Fibroblast of skin of right biceps (primary cell): ENCODE measurements at places on chromosomes 11 and 22.
A peak's percentile ranks its signal among the peaks of the same experiment; 100 is the strongest.

GRCh38 chr11:66958956-66959274, 732 bp upstream of the PC start:
- no peak for DNase-seq

DNA sequence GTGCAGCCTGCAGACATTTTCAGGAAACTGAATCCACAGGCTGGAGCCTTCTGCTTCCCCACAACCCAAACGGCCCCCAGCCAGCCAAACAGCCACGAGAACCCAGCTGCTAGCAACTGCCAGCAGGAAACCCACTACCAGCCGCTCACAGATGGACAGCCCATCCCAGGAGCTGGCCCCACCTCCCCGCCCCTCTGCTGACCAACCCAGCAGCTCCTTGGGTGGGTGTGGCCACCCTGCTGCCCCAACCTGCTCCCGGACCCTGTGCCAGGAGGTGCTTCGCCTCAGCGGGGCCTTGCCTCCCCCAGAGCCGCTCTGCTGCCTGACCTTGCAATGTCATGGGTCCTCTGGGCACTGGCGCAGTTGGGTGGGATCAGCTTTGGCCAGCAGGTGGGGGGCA, 8.2 kb upstream of the CCDC188 start:
- no peak for DNase-seq

GRCh38 chr11:56396047-56396446, 16.4 kb upstream of the OR5AL1 start:
- no peak for DNase-seq

DNA sequence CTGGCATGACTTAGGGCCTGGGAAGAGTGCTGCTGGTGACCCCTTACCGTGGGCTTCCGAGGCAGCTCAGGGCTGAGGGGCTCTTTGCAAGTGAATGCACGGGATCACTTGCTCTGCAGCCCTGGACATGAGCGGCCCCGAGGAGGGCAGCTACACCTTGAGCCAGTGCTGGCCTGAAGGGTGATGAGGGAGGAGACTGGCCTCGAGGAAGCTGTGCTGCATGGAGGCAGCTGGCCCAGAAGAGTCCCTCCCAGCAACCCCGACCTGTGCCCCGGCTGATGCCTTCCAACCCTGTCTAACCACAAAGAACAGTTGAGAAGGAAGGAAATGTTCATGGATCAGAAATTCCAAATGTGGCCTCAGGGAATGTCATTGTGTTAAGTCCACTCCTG, 45.2 kb downstream of the TBX1 start:
- DNase-seq = no peak

DNA sequence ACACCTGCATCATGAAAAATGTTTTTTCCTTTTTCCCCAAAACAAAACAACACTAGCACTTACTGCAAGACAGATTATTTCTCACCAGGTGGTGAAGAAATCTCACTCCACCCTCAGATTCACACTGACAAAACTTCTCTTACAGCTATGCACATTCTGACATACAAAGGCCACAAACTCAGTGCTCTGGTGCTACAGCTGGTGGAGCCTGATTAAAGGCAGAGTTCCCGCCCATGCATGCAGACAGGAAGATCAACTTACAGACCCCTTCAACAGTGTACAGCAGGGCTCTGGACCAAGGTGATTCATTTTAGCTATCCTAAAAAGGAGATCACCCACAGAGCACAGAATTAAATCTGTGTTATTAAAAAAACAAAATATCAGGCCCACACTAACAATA, 112.6 kb downstream of the CADM1 start:
- DNase-seq = peak; percentile 26

DNA sequence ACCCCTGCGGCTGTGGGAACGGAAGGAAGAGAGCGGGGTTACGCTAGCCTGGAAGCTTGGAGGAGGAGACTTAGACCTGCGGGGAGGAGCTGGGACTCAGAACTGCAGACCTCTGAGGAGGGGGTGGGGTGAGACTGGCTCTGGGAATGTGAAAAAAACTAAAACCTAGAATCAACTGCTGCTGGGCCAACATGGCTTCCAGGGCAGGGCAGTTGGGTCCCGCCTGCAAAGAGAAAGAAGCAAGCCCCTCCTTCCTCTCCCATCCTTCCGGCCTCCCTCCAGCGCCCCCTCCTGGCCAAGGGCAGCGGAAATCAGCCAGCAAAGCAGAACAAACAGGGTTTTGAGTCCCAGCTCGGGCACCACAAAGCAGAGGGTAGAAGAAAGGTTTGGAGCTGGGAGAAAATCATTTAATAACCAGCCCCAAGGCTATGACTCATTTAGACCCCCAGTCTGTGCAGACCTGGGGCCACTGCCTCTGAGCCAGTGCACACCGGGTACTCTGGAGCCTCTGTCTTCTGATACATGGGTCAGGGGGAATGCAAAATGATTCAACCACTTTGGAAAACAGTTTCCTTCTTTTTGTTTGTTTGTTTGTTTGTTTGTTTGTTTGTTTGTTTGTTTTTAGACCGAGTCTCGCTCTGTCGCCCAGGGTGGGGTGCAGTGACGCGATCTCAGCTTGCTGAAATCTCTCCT, 7.3 kb upstream of the NCF4 start:
- DNase-seq = peak; percentile 57

DNA sequence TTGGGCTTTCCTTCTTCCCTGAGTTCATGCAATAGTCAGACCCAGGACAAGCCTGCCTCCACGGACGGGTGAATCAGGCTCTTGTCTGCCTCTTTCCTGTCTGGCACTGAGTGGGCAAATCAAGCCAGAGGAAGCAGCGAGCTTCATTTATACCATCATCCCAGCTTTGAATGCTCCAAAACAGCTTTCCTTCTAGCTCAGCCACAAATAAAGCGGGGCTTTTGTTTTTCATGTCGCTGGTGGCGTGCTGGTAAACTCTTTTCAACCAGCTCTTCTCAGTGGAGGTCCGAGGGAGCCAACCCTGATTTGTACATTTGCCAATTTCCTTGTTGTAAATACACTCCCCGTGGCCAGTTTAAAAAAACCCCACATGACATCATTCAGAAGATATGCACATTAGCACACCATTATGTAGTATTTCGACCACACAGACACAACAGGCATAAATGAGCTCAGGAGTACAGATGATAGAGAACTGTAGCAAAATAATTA, 8.6 kb downstream of the C11orf91 start:
- peak; percentile 98 for DNase-seq

DNA sequence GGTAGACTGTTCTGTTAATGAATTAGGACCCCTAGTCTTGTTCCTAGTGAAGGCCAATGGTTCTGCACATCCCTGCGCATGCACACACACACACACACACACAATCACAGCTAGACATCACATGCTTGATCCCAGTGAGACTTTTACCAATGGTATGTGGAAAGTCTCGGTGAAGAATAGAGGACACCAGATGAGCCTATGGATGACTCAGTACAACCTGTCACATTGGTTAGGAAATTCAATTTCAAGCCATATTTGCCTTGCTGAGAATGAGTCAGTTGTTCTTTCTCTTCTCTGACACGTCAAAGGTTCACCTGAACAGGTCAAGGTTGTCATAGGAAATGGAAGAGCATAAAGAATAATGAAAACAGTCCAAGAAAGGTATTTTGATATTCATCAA, 122.0 kb downstream of the SLC17A6 start:
- DNase-seq = peak; percentile 14

- DNase-seq = no peak
Observed at GRCh38 chr11:44464741-44465140, 100.7 kb upstream of the CD82 start.

DNA sequence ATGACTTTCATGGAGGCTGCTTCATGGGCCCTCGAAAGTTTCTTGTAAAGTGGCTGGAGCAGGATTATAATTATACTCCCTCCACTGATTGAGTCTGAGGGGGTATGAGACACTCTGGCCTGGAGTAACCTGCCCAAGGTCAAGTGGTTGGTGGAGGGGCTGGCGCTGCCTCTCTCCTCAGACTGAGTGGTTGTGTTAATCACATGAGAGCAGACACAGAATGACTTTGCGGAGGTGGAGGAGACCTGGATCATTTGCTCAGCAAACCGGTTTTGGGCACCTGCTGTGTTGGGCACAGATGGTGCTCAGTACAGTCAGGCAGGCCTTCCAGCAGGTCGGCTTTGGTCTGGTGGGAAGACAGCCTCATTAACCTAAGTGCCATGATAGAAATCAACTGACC, 11.8 kb downstream of the BCR start:
- DNase-seq = no peak
